ENCODE measurements at places on chromosomes 12 and 14.

DNA sequence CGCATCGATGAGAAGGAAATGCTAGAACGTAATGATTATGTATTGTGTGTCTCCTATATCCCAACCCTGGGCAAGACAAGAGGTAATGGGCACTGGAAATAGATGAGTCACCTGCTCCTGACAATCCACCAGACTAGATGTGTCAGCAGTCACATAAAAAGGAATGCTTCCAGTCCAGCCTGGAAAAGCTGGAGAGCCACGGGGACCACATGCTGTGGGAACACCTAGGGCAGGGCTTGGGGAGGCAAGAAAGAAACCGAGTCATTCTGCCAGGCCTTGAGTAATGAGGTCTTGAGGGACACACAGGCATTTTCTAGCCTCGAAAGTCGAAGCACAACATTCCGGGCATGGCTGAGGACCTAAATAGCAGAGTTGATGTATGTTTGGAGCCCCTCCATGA lies 716.7 kb upstream of the TMEM132C start:
- peak; percentile 87 for DNase-seq

- DNase-seq = peak; percentile 69
Observed at GRCh38 chr12:90211017-90211416, 502.4 kb upstream of the ATP2B1 start.

- no peak for DNase-seq
Observed at GRCh38 chr14:20775043-20775442, 6.0 kb upstream of the RNASE6 start.

DNA sequence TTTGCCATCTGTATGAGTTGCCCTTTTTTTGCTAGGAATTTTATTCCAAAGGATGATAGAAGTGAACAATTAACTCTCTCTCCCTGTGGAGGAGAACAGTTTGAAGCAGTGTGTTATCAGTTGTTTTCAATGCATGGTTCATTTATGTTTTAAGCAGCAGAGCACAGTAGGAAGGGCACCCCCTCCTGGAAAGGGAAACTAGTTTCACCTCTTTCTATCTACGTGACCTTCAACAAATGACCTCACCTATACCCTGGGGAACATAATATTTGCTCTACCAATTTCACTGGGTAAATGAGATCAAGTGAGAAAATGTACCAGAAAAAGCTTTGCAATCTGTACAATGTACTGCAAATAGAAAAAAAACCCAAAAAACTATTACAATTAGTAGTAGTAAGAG lies 5.4 kb upstream of the DCP1B start:
- no peak for DNase-seq

GRCh38 chr14:100662879-100663760 lies 63.6 kb upstream of the DLK1 start:
- DNase-seq = peak; percentile 64

GRCh38 chr12:113936460-113936859 lies 29.7 kb downstream of the RBM19 start:
- DNase-seq = no peak

DNA sequence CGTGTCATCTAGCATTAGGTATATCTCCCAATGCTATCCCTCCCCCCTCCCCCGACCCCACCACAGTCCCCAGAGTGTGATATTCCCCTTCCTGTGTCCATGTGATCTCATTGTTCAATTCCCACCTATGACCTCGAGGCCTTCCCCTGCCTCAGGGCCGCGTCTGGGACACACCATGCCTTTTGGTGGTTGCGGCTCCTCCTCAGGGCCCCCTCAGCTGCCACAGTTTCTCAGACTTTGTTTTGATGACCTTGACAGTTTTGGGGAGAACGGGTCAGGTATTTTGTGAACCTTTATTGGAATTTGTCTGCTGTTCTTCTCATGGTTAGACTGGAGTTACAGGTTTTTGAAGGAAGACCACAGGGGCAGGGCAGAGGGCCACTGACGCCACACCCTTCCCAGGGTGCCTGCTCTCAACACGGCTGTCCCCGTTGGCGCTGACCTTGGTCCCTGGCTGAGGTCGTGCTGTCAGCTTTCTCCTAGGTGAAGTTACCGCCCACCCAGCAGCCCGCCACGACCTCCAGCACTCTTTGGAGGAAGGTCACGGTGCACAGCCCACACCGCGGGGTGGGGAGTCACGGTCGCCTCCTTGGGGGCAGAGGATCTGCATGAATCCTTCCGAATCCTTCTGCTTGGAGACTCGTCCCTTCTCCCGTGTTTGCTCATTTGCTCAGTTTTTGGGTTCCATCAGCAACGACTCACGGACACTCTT lies 130.5 kb downstream of the KIF26A start:
- DNase-seq = no peak

DNA sequence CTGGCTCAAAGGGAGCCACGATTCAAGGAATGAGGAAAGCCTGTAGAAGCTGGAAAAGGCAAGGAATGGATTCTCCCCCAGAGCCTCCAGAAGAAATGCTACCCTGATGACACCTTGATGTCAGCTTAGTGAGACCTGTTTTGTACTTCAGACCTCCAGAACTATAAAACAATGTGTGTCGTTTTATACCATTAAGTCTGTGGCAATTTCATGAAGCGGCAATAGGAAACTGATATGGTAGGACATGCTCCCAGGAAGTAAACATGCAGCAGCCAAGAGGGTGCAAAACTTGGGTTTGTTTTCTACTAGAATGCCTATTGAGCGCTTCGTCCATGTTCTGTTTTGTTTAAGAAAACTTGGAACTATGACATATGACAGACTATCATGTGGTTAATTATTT lies 2.5 kb upstream of the APOBEC1 start:
- no peak for DNase-seq

GRCh38 chr14:68283378-68284123 lies 464.0 kb downstream of the RAD51B start:
- no peak for DNase-seq

- no peak for DNase-seq
Observed at GRCh38 chr14:28671425-28671824, 95.2 kb upstream of the FOXG1 start.

DNA sequence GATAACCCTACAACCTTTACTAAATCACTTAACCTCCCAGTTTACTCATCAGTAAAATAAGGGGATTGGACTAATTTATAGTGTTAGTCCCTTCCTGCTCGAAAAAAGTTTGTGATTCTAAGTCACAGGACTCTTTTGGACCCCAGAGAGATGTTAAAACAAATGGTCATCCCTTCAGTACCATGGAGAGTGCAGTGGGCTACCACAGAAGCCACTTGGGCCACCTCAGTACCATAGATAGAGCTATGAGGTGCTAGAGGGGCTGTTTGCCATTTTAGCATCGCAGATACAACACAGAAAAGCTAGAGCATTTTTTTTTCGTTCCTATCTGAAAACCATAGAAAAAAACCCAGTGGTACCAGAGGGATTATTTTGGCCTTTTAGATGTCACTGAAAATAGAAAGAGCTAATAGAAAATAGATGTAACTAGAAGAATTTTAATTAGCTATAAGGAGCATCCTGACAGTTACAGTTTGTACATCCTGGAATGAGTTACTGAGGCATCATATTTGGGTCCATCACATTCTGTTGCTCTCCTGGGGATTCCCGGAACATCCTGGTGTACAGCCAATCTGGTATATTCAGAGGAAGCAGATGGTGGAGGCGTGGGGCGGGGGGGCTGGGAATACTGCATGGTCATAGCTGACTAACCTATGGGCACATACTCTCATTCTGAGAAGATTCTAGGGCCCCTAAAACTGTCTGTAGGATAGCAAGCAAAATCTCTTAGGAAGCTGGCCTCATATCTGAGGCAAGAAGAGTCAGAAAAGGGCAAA lies 2.8 kb downstream of the ZNF219 start:
- peak; percentile 61 for DNase-seq

GRCh38 chr12:43973993-43974392 lies 138.1 kb downstream of the TMEM117 start:
- no peak for DNase-seq

- DNase-seq = peak; percentile 61
Observed at GRCh38 chr14:105491366-105491973, 424 bp downstream of the TEDC1 start.

DNA sequence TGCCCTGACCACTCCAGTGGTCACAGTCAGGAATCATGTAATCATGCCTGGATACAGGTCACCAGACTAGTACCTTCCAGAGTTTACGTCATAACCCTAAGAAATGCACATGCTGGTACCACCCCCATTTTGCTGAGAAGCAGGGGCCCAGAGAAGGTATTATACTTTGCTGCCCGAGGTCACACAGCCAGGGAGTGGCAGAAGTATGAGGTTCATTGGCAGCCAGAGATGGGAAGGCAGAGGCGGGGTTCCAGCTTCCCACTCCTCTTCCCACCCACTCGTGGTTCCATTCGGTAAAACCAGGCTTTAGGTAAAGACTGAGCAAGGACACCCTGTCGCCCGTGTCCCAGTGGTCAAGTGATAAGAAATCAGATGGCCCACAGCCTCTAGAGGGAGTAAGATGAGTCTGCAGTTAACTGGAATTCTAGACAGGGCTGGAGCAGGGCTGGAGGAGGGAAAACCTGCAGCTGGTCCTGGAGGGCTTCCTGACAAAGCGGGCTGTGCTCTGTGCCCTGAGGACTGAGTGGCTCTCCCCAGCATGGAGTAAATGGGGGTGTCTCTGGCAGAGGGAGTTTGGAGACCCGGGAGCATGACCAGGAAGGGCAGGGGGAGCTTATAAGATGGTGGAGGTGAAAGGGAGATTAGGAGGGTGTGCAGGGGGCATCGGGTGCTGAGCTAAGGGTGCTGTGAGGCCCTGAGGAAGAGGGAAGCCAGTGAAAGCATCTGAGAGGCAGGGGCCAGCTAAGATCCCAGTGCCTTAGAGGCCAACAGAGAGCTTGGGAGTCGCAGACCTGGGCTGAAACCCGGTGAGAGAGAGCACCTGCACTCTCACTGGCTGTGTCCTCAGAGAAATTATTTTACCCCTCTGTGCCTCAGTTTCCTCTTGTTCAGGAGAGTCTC lies 5.7 kb downstream of the FAM222A start:
- peak; percentile 20 for DNase-seq

DNA sequence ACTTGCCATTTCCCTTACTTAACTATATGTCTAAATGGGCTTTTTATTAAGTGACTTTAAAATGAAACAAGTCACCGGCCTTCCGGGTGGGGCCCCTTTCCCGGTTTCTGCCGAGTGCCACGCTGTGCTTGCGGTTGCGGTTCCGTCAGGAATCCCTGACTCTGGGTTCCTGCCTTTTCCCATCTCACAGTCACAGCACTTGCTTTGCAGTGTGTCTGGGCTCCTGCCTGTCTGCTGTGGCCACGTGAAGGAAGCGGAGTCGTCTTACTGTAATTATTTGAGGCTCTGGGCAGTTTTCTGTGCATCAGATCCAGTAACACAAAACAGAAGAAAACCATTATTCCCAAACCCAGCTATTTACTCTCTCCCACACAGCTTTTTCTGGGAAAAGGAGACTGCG lies 44.0 kb upstream of the FRMD6 start:
- peak; percentile 99 for DNase-seq

DNA sequence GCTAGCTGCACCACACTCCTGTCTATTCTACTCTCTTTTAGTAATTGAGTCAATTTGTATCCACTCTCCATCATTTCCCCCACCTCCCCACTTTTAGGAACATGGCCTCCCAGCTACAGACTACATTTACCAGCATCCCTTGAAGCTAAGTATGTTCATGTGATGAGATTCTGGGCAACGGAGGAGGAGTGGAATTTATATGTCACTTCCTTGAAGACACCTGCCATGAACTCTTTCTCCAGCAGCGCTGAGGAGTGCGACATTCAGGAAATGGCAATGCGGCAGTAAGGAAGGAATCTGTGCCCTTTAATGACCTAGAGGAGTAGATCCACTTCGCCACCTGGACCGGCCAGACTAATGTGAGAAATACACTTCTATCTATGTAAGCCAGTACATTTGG lies 243.7 kb upstream of the DIO2 start:
- no peak for DNase-seq

DNA sequence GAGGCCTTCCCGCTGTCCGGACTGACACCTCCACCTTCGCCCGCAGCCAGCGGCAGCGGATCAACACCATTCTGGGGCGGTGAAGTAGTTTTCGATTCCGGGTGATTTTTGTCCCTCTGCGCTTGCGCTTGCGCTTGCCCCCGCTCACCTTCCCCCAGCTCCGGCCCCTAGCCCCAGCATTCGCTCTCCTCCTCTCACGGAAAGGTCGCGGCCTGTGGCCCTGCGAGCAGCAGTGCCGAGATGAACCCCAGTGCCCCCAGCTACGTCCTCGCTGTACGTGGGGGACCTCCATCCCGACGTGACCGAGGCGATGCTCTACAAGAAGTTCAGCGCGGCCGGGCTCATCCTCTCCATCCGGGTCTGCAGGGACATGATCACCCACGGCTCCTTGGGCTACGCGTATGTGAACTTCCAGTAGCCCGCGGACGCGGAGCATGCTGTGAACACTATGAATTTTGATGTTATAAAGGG lies 22.7 kb upstream of the SRGAP1 start:
- peak; percentile 65 for DNase-seq

- DNase-seq = no peak
Observed at GRCh38 chr12:27732281-27732680, 21.6 kb downstream of the MRPS35 start.

- DNase-seq = no peak
Observed at GRCh38 chr14:100898935-100899883, 4.3 kb downstream of the RTL1 start.

GRCh38 chr12:32253154-32253790 lies 146.1 kb upstream of the FGD4 start:
- no peak for DNase-seq

DNA sequence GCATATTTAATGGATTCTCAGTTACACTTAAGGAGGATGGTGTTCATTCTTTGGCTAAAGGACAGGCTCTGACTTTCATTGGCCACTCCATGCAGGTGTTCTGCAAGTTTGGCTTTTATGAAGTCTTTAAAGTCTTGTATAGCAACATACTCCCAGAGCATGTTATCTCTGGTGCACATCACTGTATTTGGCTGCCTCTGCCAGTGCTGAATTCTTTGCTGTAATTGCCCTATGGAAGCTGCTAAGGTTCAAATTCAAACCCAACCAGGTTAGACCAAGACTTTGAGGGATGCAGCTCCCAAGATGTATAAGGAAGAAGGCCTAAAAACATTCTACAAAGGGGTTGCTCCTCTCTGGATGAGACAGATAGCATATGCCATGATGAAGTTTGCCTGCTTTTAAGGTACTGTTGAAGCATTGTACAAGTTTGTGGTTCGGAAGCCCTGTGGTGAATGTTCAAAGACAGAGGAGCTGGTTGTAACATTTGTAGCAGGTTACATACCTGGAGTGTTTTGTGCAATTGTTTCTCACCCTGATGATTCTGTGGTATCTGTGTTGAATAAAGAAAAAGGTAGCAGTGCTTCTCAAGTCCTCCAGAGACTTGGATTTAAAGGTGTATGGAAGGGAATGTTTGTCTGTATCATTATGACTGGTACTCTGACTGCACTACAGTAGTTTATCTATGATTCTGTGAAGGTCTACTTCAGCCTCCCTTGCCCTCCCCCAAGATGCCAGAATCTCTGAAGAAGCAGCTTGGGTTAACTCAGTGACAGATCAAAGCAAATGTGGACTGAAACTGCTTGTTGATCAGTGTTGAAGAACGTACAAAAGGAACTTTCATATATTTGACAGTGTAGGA lies 19.4 kb downstream of the TMEM116 start:
- no peak for DNase-seq

GRCh38 chr12:90298289-90298948 lies 589.8 kb upstream of the ATP2B1 start:
- DNase-seq = no peak

- DNase-seq = peak; percentile 74
Observed at GRCh38 chr14:77053046-77053841, 24.7 kb upstream of the IRF2BPL start.

- DNase-seq = peak; percentile 69
Observed at GRCh38 chr12:114476159-114476558, 70.2 kb upstream of the TBX5 start.

GRCh38 chr14:100524933-100525243 lies 62.3 kb downstream of the BEGAIN start:
- DNase-seq = no peak

GRCh38 chr12:69595689-69596088 lies 10.4 kb downstream of the CCT2 start:
- DNase-seq = no peak

- no peak for DNase-seq
Observed at GRCh38 chr14:31083781-31084180, 57.6 kb upstream of the STRN3 start.
